NCI-H1417 (cell line): ENCODE measurements at places on chromosomes 12 and 14.

GRCh38 chr12:65739606-65740005, 84.7 kb upstream of the HMGA2 start:
- DNase-seq, result no peak

- no peak for DNase-seq
These were observed 384.5 kb upstream of the DDHD1 start for GRCh38 chr14:53537422-53538315.

GRCh38 chr14:50964683-50965390, 20.6 kb upstream of the PYGL start:
- no peak for DNase-seq

DNA sequence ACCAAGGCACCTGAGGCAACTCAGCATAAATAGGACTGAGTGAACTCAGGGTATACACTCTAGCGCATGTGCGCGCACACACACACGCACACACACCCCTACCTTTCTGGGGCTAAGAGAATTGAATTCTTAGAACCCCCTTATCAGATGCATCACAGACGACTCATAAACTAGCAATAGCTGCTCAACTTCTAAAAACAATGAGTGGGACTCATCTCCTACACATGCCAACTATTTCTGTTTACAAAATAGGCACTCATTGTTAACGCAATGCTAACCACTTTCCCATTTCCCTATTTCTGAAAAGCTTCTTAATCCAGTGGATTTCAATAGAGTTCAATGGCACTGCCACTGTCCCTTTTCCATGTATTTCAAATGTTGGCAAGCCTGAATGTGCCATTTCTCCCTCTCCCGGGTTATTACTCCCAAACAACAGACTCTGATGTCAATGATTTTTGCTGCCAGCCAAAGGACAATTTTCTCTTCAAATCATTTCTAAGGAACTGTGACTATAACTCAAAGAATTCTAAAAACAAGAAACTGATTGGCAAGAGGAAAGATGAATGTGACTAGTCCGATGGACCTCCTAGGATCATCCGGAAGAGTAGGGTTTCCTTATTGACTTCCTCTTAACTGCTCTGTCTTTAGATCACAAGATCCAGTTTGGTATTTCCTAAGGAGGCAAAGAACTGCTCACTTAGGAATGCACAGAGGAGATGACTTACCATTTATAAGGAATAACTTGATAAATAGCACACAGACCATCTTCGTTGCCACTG, 48.8 kb downstream of the SLC38A1 start:
- no peak for DNase-seq

- DNase-seq, result no peak
These were observed 173.0 kb upstream of the DAAM1 start for GRCh38 chr14:59015482-59015881.

DNA sequence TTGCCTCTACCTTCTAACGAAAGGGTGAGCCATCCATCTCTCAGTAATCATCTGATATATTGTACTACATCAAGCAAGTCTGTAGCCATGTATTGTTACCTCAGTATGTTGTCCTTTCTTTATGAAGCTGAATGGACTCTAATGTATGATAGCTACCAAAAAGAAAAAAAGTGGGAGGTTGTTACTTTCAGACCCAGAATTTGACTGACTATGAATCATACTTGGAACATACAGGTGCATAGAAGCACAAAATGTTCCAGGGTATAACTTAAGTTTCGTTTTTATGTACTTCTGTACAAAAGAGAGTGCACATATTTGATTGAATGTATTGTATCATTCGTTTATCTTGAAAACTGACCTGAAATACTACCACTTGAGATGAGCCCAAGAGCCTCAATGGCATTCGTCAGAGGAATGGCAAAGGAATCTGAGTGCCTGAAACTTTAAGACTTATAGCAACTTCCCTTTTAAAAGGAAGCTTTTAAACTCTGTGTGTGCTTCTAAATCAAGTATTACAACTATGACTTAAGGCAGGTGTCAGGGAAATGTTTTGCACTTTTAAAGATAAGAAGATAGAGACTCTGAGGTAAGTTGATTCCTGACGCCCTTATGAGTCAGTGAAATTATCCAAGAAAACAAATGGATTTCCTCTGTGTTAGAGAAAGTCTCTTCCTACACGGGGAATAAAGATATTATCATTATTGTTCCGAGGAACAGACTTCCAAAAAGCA, 951.5 kb downstream of the GALC start:
- no peak for DNase-seq

DNA sequence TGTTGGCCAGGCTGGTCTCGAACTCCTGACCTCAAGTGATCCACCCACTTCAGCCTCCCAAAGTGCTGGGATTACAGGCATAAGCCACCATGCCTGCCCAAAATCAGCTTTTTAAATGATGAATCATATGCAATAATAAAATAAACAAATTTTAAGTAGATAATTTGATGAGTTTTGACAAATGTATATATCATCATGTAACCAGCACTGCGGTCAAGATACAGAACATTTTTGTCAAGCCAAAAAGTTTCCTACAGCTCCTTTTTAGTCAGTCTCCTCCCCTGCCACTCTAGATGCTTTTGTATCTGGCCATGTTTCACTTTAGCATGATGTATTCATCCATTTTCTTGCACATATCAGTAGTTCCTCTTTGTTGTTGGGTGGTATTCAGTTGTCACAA, 17.2 kb downstream of the FRMD6 start:
- DNase-seq, result no peak

- DNase-seq, result no peak
These were observed 333.6 kb downstream of the DPF3 start for GRCh38 chr14:72560331-72560730.

- no peak for DNase-seq
These were observed 153.7 kb upstream of the PLXNC1 start for GRCh38 chr12:93994721-93995120.

DNA sequence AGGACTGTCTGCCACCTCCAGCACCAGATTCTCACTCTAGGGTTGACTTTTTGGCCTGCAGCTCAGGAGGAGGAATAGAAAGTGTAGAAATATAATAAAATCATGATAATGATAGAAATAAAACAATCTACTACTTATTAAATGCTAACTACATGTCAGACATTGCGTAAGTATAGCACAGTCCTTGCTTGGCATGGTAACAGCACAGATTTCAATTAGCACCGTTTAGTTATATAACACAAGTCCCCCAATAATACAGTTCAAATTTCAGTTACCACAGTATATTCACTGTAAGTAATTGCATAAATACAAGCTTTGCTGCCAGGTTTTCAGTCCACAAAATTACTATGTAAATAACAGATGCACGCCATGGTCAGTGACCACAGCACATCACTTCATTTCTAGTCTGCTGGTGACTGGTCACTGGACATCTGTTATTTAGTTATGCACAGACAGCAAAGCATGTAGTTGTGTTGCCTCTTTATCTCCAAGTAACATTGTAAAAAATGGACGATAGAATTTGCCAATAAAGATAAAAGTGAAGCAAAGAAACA, 6.5 kb upstream of the GLT8D2 start:
- no peak for DNase-seq

DNA sequence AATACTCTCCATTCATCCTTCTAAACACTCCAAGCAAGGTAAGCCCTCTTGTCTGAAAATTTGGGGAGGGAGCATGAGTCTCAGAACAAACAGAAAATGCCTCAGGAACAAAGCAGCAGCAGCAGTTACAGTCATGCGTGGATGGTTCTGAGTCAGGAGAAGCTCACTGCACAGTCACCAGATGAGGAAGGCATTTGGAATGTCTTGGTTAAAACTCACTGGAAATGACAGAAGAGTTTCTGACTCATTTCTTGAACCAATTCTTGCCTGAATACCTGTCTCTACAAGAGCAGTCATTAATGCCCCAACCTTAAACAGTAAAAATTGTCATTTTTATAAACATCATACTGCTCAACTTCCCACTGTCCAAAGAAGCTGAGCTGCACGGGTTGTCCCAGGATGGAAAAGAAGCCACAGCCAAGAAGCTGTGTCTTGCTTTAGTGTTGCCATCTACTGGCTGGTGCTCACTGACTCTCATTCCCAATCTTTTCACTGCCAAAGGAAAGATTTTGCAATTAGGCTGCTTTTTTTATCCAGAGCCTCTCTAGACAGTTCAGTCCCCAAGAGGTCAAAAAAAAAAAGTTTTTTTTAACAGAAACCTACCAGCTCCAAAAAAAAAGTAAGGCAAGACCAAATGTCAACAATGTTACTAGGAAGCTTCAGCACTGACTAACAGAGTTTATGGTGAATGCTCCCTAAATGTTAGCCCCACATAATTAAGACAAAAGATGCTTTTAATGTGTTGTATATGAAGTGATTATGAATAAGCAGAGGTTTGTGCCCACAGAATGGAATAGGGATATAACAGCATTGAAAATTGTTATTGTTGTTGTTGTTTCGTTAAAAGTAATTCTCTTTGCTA, 40.4 kb downstream of the KICS2 start:
- peak; percentile 55 for DNase-seq

- no peak for DNase-seq
These were observed 44.7 kb downstream of the DPF3 start for GRCh38 chr14:72849222-72849621.

- DNase-seq, result no peak
These were observed 67.4 kb downstream of the ADGRD1 start for GRCh38 chr12:131021154-131021541.

DNA sequence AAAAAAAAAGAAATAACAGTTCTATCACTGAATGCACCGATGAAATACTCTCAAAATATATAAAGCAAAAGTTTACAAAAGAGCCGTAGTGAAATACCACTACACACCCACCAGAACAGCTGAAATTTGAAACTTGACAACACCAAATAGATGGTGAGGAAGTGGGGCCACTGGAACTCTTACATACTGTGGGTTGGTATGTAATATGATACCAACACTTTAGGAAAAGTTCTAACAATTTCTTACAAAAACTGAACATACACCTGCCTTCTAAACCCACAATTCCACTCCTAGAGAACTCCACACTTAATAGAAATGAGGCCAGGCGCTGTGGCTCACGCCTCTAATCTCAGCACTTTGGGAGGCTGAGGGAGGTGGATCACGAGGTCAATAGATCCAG, 14.1 kb downstream of the EIF5 start:
- no peak for DNase-seq

DNA sequence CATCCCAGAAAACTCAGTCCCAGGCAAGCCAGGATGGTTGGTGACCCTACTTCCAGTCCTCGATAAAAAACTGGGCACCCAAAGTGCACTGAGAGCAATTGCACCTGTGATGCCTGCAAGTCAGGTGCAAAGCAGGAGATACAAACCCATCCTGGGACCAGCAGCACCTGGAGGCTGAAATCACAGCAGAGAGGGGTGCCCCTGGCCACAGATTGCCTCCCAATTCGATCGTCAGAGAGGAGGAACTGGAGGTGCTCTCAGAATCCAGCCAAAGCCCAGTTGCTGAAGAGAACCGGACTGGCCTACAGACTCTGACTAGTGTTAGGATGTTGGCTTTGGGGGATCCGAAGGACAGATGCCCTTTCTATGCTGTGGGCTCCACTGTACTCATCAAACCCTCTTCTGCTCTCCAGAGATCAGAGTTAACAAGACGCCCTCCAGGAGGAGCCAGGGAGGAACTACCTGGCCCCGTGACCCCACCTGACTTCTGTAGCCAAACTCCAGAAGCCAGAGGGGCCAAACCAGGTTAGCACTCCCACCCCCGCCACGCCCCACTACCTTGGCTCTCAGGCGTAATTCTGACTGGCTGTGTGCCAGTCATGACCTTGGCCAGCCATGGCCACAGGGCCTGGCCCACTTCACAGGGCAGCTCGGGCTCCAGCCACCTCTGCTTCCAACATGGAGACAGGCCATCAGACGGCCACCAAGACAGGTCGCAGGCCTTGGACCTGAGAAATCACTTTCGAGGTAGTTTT, 284.5 kb upstream of the RTL1 start:
- no peak for DNase-seq

DNA sequence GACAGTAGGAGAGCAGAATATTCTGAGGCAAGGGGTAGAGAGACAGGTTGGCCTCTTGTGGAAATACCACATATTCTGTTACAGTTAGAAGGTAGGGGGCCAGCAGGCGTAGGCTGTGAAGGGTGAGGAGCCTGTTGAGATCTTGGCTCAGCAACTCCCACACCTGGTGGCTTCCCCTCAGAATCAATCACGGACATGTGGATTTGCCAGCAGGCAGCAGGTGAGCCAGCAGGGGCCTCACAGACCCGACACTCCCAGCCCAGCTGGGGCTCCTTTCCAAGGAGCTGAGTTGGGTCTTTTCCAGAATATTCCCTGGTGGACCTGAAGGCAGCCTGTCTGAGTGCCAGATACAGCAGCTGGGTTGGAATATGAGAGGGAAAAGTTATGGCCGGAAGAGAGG, 150.0 kb upstream of the CRY1 start:
- DNase-seq, result peak; percentile 40

GRCh38 chr14:97523936-97524335, 726.8 kb downstream of the VRK1 start:
- DNase-seq, result no peak

GRCh38 chr14:45559626-45560025, 306.6 kb upstream of the MIS18BP1 start:
- DNase-seq, result no peak

DNA sequence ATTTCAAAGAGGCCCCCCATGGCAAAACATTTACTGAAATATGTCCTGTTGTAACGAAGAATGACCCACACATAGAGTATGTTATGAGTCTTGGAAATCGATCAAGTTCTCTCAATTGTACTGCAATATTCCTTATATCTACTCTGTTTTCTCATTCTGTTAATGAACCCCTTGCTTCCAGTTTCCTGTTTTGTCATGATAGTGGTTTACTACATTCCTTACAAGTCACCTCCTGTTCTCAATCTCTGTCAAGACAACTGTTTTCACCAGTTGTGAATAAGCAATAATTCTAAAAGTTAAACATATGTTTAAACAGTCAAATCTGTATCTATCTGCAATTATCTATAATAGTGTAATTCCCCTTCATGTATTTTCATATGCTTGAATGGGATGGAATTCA, 16.4 kb upstream of the ARID2 start:
- DNase-seq, result no peak
